ENCODE measurements at places on chromosomes 13 and 19.
A peak's percentile ranks its signal among the peaks of the same experiment; 100 is the strongest.

DNA sequence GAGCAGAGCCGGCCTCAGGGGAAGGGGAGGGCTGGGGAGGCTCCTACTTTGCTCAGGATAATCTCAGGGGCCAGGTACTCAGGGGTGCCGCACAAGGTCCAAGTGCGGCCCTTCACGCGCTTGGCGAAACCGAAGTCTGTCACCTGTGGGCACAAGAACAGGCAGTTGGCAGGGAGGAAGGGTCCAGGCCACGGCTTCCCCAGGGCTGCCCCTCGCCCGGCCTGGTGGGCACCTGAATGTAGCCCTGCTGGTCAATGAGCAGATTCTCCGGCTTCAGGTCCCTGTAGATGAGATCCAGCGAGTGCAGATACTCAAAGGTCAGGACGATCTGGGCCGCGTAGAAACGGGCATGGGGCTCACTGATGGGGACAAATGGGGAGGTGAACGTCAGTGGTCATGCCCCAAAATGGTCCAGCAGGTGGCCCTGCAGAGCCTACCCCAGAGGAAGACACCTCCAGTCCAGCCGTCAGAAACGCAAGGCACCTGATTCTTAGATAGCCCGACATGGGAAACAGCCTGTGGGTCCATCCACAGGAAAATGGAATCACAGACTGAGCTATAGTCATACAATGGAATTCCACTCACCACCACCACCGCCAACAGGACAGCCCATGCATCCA lies 7.1 kb upstream of the SAMD1 start:
- DNase-seq = no peak

DNA sequence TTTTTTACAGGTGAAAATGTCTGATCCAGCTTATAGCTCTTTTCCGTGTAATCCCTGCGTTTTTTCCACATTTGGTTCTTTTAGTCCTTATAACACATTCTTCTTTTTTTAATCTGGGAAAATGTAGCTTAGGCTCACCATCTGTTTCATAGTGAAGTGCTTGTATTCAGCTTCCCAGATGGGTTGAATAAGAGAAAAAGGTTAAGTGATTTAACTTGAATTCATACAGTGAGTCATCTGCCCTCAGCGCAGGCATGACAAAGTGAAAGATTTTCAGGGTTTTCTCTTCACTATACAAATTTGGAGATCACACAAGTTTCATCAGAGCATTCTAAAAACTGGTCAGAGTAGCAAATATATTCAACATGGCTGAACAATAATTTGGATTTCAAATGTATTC lies 224.8 kb downstream of the SPRY2 start:
- peak; percentile 7 for DNase-seq

DNA sequence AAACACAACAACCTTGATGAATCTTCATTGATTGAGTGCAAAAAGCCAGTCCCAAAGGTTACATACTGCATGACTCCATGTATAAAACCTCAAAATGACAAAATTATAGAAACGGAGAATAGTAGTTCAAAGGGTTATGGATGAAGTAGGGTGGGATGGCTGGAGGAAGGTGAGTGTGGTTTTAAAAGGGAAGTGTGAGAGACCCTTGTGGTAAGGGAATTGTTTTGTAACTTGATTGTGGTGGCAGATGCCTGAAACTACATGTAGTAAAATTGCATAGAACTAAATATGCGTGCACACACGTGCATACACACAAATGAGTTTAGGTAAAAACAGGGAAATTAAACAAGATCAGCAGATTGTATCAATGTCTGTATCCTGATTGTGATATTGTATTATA lies 340.7 kb downstream of the MTUS2 start:
- DNase-seq = no peak

DNA sequence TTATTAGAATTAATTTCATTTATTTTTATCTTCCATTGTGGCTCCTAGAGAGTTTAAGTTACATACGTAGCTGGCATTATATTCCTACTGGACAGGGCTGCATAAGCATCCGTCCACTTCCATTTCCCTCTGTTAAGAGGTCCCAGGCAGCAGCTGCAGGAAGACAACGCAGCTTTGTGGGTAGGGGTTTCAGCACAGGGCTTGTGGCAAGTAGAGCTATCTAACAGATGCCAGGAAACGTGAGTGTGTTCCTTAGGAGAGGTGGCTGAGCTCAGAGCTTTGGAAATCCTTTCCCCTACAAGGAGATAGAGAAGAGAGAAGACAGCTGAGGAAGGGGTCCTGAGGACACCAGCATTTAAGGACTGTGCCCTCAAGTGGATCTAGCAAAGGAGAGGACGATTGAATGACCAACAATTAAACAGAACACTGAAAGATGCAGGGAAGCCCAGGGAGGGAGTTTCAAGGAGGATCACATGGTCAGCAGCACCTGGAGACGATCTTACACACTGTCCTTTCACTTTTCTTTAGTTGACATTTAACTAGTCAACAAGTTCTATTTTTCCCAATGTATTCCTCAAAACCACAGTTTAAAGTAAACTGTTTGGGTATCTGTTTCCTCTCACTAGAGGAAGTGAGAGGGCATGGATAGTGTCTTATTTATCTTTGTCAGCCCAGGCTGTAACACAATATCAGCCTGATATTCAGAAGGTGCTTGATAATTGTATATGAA lies 2.3 kb upstream of the N4BP2L1 start:
- no peak for DNase-seq

DNA sequence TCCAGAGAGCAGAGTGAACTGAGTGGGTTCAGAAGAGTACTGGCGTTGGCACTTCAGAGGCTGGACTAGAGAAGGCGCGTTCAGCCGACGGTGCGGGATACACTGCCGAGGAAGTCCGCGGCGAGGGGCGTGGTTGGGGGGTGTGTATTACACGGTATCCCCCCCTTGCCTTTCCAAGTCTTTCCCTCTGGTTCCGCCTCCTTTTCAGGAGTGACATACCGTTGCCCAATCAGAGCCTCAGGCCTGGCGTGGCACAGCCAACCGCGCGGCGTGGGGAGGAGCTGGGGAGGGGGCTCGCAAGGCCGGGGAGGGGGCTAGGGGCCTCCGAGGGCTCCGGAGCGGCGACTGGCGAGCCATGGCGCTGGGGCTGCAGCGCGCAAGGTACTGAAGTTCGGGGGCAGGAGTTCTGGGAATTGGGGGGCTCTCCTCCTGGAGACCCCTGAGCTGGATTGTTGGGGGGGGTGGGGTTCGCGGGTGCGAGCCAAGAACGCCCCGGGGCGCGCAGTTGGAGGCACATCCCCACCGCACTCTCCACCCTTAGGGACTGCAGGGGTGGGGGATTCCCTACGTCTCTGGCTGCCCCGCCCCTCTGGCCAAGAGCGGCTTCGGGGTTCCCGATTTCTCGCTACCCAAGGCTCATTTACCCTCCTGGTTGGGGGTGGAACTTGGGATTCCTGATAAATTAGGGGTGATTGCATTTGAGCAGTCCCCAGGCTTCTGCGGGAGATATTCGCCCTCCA lies at the start of gene HIF3A:
Gene HIF3A (plus strand): TSS at position 321 of the 740 bp plus-strand sequence. CDS start 35 bp downstream, at position 356.
- no peak for DNase-seq

DNA sequence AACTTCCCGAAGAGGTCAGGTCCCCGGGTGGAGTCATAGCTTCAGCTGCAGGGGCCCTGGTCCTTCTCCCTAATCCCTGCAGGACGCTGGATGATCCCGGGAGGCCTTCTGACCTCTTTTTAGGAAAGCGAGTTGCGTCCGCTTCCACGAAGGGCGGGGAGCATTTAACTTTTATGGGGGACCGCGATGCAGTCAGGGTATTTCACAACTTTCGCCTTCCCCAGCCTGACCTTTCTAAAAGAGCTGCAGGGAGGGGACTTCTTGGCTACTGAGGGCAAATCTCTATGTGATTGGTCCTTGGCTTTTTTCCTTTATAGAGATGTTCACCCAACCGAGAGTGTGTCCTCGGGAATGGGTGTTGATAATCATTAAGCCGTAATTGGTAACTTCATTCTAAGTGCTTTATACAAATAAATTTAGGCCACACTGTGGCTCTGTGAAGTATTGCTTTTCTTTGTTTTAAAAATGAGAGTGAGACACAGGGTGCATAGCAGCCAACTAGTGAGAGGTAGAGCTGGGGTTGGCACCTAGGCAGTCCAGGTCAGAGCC lies 778 bp downstream of the ZNF230 start:
- no peak for DNase-seq

DNA sequence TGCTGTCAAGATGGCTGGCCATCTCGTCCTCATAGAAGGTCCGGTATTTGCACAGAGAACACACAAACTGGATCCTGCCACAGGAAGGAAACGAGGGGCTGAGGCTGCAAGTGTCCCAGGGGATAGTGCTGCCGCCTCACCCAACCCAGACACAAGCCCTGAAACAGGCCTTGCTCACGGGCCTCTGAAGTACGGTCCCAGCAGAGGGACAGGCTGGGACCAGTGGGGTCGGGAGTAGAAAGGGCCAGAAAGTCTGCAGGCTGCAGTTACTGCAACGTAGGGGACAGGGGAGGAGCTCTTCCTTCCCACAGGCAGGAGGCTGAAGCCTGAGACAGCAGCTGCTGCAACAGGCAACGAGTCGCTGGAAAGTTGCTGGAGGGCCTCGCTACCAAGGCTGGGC lies 18.2 kb upstream of the AKAP8 start:
- no peak for DNase-seq

- DNase-seq = no peak
These were observed 100.9 kb upstream of the SERP2 start for GRCh38 chr13:44272692-44273091.

DNA sequence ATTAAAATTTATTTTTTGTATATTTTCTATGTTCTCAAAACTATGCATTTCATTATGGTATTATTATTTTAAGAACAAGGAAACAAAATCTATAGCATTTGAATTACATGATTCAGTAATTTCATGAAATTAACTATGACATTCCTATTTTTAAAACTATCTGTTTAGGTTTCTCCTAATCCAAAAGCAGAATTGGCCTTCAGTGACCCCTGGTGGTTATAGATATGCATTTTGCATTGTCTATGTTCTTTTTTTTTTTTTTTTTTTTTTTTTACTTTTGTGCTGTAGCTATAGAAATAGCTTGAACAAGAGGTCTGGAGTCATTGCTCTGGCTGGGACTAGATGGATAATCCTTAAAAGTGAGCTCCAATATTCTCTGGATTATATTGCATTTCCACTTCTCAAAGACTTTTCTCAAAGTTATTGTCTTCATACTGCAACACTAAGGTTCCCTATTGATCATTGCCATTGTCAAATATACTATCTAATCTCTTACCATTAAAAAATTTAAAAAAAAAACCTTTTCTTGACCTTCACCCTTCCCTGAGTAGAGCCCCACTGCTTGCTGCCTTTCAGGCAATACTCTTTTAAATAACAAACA lies 15.9 kb upstream of the DNAJC3 start:
- DNase-seq = no peak

DNA sequence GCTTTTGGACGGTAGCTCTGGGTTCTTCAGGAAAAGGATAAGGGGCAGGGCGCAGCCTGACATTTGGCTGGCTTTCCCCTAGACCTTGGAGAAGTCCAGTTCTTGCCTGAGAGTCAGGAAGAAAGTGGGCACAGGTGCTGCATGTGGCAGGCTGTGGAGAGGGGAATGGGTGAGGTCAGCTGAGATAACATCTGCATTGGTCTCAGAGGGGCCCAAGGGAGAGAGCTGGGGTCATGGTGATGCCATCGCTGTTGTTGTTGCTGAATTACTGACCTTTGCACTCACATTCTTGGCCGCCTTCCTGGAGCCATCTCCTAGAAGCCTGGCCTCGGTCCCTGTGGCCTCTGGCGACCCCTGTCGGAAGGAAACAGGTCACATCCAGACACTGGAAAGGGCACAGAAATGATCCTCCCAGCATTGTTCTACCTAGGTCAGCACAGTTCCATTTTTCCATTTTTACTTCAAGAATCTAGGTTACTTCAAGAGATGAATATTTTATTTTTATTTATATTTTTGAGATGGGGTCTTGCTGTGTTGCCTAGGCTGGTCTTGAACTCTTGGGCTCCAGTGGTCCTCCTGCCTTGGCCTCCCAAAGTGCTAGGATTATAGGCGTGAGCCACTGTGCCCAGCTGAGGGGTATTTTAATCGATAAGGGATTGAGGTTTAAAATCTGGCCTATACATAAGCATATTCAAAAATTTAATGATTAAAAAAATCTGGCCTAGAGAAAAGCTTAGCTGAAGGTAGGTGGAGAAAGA lies 6.5 kb upstream of the LIPE start:
- DNase-seq = no peak

DNA sequence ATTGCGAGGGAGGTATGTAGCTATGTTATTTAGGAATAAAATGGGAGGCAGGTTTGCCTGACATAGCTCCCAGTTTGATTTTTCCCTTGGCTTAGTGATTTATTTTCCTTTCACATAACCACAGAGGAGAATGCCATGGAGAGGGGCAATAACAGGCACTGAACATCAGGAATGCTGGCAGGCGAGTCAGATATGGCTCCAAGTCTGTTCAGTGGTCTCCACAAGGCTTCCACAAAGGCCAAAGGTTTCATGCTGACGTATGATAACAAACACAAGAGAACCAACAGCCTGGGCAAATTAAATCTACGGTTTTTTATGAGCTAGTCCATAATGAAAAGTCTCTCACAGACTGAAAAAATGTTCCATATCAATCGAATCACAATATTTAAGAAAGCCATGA lies 66.7 kb downstream of the SUCLA2 start:
- no peak for DNase-seq

GRCh38 chr13:36998624-36999041 lies 507 bp downstream of the ALG5 start:
- no peak for DNase-seq

GRCh38 chr13:98541701-98542203 lies 35.2 kb downstream of the STK24 start:
- DNase-seq = no peak

- no peak for DNase-seq
These were observed 60.0 kb downstream of the ZAR1L start for GRCh38 chr13:32254916-32255723.

- DNase-seq = no peak
These were observed 706.4 kb upstream of the SLC10A2 start for GRCh38 chr13:103772576-103772975.

- peak; percentile 41 for DNase-seq
These were observed 39.4 kb upstream of the MEDAG start for GRCh38 chr13:30866677-30867076.

- no peak for DNase-seq
These were observed 2.9 kb downstream of the ANKRD27 start for GRCh38 chr19:32671883-32672593.

- DNase-seq = no peak
These were observed 340.3 kb downstream of the OLFM4 start for GRCh38 chr13:53368948-53369347.

DNA sequence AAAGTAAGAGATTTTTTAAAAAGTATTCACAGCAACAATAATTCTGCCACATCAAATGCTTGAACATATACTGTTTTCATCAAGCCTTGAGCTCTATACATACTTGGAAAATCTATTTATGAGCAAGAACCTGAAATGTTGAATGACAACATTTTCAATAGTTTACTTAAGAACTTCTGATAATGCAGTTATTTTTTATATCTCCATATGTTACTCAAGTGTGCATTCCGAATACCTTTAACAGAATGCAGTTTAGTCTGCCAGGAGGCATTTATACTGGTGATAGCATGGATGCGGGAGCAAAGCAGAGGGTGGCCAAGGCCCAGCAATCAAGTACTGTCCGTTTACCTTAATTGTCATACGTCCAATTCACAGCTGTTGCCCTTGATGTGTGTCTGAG lies 589.5 kb downstream of the KCTD12 start:
- no peak for DNase-seq

DNA sequence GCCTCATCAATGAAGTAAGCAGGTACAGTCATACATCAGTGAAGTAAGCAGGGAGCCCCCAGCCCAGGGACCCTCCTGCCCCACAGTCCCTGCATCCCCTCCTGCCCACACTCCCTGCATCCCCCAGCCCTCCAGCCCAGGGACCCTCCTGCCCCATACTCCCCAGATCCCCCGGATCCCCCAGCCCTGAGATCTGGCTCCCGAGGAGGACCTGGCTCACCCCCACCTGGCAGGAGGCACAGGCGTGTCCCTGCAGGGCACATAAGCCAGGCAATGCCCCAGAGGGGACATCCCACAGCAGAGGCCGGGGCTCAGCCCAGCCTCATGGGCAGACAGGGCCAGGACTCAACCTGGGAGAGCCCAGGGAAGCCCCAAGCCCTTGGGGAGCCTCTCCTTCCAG lies 53.6 kb upstream of the TPM4 start:
- no peak for DNase-seq
